Smooth muscle cell of bladder (primary cell): ENCODE measurements at places on chromosomes 12 and 14. TPM values are rescaled to one million over a fixed set of nuclear protein-coding genes. Genes with fewer than 3 reads are reported as not detected.

SCNN1A gene
- total RNA-seq, result under 0.01 and 0.37 TPM in 2 replicates

CDCA3 gene
- total RNA-seq, result 2.0 and 2.1 TPM in 2 replicates

UNC79 gene
- under 0.01 and 0.18 TPM in 2 replicates for total RNA-seq

PRB2 gene
- total RNA-seq, result not detected in 2 replicates

ART4 gene
- under 0.01 TPM in 2 replicates for total RNA-seq

CFAP54 gene
- 1.1 and 1.4 TPM in 2 replicates for total RNA-seq

SOAT2 gene
- total RNA-seq, result 0.09 TPM in 1 of 2 replicates, not detected in the other

JAG2 gene
- total RNA-seq, result 0.57 and 1.2 TPM in 2 replicates

SUPT16H gene
- total RNA-seq, result 54.8 and 68.4 TPM in 2 replicates

ULK1 gene
- 7.1 and 10.4 TPM in 2 replicates for total RNA-seq

FLVCR2 gene
- total RNA-seq, result 0.71 and 0.92 TPM in 2 replicates

REP15 gene
- total RNA-seq, result 0.43 and 1.2 TPM in 2 replicates

GALNT9 gene
- total RNA-seq, result 0.14 and 0.28 TPM in 2 replicates

GATC gene
- total RNA-seq, result 15.2 and 18.6 TPM in 2 replicates

PPM1H gene
- total RNA-seq, result 0.43 and 0.92 TPM in 2 replicates

FZD10 gene
- under 0.01 TPM in 1 of 2 replicates, not detected in the other for total RNA-seq

KLRB1 gene
- total RNA-seq, result under 0.01 TPM in 1 of 2 replicates, not detected in the other

TPH2 gene
- total RNA-seq, result not detected in 2 replicates

CHFR gene
- 28.7 TPM in 2 replicates for total RNA-seq

KRT78 gene
- total RNA-seq, result not detected in 2 replicates

BEGAIN gene
- 0.18 TPM in 1 of 2 replicates, not detected in the other for total RNA-seq

DHRS2 gene
- total RNA-seq, result 0.14 and 0.28 TPM in 2 replicates

GPR68 gene
- total RNA-seq, result 9.7 and 13.3 TPM in 2 replicates

ACRBP gene
- 0.28 and 0.37 TPM in 2 replicates for total RNA-seq

EML1 gene
- 62.0 and 77.8 TPM in 2 replicates for total RNA-seq

GPR162 gene
- 2.8 and 3.0 TPM in 2 replicates for total RNA-seq

PLEKHA5 gene
- 43.7 and 54.9 TPM in 2 replicates for total RNA-seq

ACSM4 gene
- total RNA-seq, result not detected in 2 replicates

TSPAN9 gene
- 22.0 and 23.3 TPM in 2 replicates for total RNA-seq

CORO1C gene
- 141 and 199 TPM in 2 replicates for total RNA-seq

GSC gene
- 0.71 and 2.7 TPM in 2 replicates for total RNA-seq

TTC9 gene
- total RNA-seq, result under 0.01 TPM in 2 replicates

RD3L gene
- not detected in 2 replicates for total RNA-seq

RAB35 gene
- 23.5 and 28.8 TPM in 2 replicates for total RNA-seq

MORN3 gene
- 0.57 and 0.65 TPM in 2 replicates for total RNA-seq

NIN gene
- total RNA-seq, result 28.6 and 31.1 TPM in 2 replicates

PLA2G1B gene
- total RNA-seq, result not detected in 2 replicates

NTN4 gene
- 47.8 and 76.1 TPM in 2 replicates for total RNA-seq

HOXC13 gene
- not detected in 2 replicates for total RNA-seq

RFX4 gene
- not detected in 2 replicates for total RNA-seq

GDF3 gene
- not detected in 2 replicates for total RNA-seq

SRGAP1 gene
- total RNA-seq, result 11.0 and 12.3 TPM in 2 replicates

ERGIC2 gene
- total RNA-seq, result 54.6 and 75.7 TPM in 2 replicates

ZNF385A gene
- 0.71 and 1.5 TPM in 2 replicates for total RNA-seq

RNASE3 gene
- total RNA-seq, result not detected in 2 replicates

BCL2L2 gene
- total RNA-seq, result 12.8 and 13.2 TPM in 2 replicates

MYF5 gene
- not detected in 2 replicates for total RNA-seq

TNS2 gene
- 23.2 and 37.3 TPM in 2 replicates for total RNA-seq

ABHD4 gene
- total RNA-seq, result 12.4 and 15.7 TPM in 2 replicates

STYK1 gene
- 0.09 and 0.14 TPM in 2 replicates for total RNA-seq
